Posterior vena cava (tissue), 2 donors: ENCODE measurements at places on chromosomes 5 and 9.

DNA sequence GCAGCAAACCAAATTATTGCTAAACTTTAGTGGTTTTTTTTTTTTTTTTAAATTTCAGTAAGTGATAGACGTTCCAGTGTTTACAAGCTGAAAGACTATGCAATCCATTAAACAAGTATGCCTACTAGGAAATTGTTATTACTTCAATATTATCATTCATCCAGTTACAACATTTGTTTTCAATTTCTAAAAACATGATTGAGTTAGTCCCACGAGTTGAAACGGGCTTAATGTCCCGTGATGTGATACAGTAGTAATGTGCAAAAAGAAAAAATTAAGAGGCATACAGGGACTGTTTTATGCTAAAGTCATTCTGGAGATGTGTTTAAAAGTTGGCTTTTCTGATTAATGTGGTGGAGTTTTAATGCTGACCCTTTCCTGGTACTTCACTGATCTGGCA lies 550.3 kb upstream of the DMAC1 start:
- DNase-seq, result no peak

GRCh38 chr5:113293975-113294310 lies 140.8 kb downstream of the TSSK1B start:
- DNase-seq, result no peak

GRCh38 chr9:20269620-20270019 lies 352.7 kb downstream of the MLLT3 start:
- no peak for DNase-seq

DNA sequence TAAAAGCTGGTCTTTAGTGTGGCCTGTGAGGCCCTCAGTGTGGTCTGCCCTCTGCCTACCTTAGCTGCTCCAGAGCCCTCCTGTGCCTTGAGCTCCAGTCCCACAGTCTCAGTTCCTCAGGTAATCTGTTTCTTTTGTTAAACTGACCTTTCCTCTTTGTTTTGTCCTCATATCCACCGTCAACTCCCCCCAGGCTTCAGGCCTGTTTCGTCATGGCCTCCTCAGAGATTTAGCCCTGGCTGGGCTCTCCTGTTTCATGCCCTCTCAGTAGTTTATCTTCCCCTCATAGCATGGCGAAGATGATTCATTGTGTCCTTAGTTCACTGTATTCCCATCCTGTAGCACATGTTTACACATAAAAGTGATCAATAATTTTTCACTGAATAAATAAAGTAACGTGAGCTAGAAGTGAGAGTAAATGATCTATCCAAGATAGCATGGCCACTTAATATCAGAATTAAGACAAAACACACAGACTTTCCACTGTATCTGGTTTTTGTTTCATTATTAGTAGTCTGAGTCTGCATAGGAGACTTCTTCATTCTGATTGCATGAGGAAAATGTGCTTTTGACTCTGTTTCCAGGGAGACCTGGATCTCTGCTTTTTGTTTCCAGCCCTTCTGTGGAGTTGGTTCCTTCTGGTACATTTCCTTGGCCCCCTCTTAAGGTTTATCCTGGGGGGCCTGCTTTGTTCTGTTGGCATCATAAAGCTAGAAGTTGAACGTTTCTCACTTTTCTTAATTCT lies 70.5 kb downstream of the SNX24 start:
- DNase-seq, result no peak

DNA sequence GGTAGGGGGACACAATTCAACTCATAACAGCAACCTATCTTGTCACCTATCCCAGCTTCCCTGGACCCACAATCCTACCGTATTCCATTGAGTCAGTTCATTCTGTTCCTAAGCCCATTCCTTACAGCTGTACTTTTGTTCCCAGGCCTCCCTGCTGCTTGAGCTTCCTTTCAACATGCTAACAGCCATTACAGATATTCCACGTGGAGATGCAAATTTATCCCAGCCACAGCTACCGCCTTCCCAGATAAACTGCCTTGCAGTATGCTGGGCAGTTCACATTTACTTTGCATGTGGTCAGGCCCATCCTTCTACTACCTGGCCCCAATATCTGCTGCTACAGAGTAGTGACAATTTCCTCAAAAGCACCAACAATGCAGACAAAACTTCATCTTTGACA lies 23.0 kb downstream of the RIGI start:
- no peak for DNase-seq

- DNase-seq, result peak; percentile 91
Measured at GRCh38 chr5:14143841-14144585, 871 bp downstream of the TRIO start.

DNA sequence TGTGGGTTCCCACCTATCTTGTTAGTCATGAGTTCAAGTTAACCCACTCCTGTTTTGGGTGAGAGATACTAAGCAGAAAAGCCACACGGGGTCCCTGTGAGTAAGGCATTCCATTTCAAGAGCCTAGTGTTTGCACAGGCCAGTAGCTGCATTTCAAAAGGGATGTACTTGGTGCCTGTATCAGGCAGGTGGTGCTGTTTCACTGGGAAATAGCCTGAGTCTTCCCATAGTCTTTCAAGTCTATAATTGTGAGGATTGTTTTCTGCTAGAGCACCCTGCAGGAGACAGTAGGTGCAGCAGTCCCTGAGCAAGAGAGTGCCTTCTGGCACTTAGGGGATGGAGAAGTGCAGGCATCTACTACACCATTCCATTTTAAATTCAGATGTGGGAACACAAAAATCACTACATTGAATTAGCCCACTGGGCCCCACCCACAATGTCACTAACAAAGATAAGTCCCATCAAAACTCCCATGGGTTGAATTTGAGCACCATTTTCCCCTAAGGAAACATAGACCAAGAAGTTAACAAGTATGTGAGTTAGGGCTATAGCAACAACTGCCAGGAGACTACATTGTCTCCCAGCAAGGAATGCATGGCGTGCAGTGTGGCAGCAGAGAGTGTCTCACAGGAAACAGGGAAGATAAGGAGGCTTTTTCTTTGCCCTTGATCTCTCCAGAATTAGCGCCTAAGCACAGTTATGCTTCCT lies 263.2 kb downstream of the COX7C start:
- DNase-seq, result no peak

DNA sequence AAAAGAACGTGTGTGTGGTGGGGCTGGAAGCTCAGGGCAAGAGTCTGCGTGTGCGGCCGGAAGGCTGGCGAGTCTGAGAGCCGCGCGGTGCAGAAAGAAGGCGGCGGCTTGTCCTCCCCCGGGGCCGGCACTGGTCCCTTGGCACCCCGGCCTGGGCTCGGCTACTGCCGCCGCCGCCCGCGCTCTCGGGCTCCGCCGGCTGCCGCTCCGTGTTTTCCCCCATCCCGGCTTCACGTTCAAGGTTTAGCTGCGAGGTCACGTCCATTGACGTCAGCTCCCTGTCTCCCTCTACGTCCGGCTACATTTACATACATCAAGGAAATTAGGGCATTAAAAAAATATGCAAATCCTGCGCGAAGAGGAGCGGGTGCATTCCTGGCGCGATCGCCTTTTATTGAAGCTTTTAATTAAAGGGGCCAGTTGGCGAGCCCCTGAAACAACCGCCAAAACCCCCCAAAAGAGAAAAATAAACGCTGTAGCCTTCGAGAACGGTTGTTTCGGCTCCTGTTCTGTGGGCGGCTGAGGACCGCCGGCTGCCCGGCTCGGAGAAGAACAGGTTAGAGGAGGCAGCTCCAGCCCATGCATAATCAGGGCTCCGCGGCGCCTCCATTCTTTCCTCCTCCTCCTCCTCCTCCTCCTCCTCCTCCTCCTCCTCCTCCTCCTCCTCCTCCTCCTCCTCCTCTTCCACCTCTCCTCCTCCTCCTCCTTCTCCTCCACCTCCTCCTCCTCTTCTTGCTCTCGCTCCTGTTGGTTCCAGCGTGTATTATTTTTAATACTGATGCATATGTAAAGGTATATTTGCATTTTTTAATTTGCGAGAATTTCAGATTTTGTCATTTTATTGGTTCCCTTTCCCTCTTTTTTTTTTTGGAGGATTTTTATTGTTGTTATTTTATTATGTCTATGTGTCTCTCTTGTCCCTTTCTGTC lies 207.0 kb downstream of the MEF2C start:
- peak; percentile 70 for DNase-seq

DNA sequence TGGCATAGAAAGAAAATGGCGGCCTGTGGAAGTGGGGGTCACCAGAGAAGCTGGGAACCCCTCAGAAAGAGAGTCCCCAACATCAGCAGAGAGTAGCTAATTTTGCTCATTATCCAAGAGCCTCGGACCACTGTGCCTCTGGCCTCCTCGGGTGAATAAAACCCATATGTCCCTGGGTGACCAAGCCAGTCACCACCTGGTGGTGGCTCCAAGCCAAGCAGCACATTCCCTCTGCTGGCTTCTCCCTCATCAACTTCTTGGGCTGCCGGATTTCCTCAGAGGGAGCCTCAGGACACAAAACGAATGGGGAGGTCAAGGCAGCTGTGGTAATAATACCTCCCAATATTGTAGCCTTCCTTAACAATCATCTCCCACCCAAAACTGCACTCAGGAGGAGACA lies 242.5 kb downstream of the NFIB start:
- DNase-seq, result no peak

DNA sequence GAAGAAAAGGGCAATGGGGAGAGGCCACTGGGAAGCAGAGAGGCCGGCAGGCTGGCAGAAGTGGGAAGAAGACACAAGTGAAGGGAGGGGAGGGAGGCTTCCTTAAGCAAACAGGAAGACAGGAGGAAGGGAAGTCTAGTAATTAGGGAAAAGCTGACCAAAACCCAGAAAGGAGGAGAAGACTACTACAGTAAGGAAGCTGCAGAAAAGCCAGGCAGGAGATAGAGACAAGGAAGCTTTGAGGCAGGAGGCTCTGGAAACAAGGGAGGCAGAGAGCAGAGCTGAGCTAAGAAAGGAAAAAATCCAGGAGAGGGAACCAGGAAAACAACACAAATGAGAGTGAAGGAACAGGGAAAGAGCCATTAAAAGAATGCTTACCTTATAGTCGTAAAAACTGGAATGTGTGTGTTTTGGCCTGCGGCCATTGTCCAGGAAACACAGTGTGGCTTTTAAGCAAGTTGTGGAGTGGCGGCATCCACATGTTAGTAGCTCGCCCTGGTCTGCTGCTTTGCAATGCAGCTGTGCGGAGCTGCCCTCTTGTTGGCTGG lies 317.1 kb upstream of the CLINT1 start:
- no peak for DNase-seq

DNA sequence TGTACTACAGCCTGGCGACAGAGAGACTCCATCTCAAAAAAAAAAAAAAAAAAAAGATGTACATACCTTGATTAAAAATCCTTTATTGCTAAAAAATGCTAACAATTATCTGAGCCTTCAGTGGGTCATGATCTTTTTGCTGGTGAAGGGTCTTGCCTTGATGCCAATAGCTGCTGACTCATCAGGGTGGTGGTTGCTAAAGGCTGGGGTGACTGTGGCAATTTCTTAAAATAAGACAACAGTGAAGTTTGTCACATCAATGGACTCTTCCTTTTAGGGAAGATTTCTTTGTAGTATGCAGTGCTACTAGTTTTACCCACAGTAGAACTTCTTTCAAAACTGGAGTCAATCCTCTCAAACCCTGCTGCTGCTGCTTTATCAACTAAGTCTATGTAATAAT lies 33.9 kb upstream of the OTULINL start:
- DNase-seq, result no peak

- no peak for DNase-seq
Measured at GRCh38 chr5:100771181-100771580, 131.9 kb downstream of the ST8SIA4 start.

DNA sequence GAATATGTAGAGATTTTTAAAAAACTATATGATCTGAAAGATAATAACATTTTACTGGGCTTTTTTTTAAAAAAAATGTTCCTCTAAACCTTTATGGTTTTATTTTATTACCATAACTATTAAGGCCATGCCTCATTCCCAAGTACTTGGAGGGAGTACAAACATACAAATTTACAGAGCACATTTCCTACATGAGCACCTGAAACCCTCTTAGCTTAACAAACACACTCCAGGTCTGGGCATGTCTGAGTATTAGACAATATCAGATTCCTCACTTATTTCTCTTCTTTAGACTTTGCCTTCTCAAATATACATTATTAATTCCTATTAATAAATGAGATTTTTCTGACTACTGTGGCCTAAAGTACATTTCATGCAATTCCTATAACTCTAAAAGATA lies 319.2 kb downstream of the SLCO4C1 start:
- no peak for DNase-seq

GRCh38 chr9:114925039-114925438 lies 5.4 kb downstream of the TNFSF8 start:
- no peak for DNase-seq

GRCh38 chr9:5041390-5042115 lies 56.5 kb downstream of the JAK2 start:
- DNase-seq, result peak; percentile 79

GRCh38 chr9:72322259-72322658 lies 42.7 kb downstream of the ZFAND5 start:
- DNase-seq, result no peak

GRCh38 chr5:148398698-148399121 lies 15.0 kb downstream of the FBXO38 start:
- DNase-seq, result no peak

DNA sequence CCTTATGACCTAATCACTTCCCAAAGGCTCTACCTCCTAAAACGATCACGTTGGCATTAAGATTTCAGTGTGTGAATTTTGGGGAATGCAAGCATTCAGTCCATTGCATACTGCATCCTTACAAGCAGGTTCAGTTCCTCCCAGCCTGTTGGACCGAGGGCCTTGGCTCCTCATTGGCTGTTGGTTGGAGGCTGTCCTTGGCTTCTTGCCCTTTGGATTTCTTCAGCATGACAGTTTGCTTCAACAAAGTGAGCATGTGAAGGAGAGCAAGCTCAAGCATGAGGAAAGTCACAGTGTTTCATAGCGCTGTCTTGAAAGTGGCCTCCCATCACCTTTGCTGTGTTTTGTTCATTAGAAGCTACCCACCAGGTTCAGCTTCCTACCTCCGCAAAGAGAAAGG lies 109.5 kb downstream of the GADD45G start:
- no peak for DNase-seq

DNA sequence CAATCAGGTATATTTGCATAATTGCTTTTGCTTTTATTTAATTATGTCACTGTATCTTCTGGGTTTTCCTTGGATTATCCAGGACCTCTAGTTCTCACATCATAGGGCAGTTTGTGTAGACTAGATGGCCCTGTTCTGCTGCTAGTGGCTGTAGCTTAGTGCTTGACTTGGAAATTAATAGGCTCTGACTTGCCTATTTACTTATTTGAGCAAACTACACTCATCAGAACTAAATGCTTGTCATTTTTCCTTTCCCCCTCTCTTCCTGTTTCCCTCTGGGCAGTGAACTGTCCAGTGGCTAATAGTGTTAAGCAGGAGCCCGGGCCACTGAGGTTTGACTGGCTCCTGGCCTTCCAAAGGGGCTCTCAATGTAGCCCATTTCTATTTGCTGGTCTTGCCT lies 135.7 kb downstream of the MAN2A1 start:
- no peak for DNase-seq

- DNase-seq, result no peak
Measured at GRCh38 chr5:3033033-3033755, 281.7 kb upstream of the IRX2 start.
